ENCODE measurements at places on chromosomes 5 and 9. TPM values are rescaled to one million over a fixed set of nuclear protein-coding genes. Genes with fewer than 3 reads are reported as not detected.

Gene ADAMTS19
- not detected for total RNA-seq

Gene PARP8
- total RNA-seq: 0.28 TPM

DNA sequence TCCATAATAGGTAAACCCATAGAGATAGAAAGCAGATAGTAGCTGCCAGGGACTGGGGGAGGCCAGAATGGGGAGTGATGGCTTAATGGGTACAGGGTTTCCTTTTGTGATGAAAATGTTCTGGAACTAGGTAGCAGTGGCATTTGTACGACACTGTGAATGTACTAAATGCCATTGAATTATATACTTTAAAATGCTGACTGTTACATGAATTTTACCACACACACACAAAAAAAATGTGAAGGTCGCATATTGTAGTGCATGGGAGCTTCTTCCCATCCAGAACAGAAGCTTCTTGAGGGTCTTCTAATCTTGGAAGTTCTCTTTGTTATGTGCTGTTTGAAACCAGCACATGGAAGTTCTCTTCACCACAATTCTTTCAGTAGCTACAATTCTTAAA is 19.9 kb upstream of the ANP32B start:
- DNase-seq: no peak

DNA sequence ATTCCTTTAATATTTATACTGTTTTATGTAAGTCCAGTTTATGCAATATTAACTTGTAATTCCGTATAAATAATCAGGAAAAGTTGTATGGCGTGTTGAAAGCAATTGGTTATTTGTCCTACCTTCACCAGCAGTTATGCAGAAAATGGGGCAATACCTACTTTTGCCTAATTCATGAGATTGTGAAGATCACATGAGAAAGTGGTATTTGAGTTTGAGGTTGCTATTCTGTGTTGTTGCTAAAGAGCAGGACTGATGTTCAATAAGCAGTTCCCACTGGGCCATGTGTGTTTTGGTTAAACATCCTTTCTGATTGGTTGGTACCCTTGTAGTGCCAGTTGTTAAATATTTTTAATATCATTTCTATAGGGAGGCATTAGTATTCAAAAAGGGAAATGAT is 3.2 kb downstream of the TGFBR1 start:
- no peak for DNase-seq

DNA sequence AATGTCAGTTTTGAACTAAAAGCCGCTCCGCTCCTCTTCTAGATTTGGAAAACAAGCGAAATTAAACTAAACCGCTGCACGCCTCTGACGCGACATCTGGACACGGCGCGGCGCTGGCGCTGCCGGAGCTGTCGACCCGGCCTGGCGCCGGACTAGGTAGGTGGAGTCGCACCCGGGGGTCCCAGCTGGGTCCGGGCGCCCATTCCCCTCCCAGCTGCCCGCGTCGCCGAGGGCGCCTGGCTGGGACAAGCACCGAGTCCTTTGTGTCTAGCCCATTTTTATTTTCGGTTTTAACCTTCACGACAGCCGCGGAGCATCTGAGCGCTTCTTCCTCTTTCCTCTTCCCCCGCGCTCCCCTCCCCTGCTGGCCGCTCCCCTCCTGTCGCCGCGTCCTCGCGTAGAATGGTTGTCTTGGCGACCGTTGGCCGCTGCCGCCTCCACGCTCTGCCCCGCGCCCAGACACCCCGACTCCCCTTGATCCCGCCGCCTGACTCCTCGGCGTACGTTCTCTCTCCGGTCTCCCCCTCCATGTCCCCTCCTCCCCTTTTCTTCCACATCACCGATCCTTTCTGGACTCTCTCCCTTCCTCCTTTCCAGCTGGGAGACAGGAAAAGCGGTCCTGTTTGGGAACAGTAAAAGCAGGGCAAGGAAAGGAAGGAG is 545 bp downstream of the CDKN2B-AS1 start:
- no peak for DNase-seq

- no peak for DNase-seq
Observed at GRCh38 chr9:132864691-132865090, 13.4 kb downstream of the AK8 start.

- DNase-seq: no peak
Observed at GRCh38 chr5:881551-881935, 11.1 kb downstream of the BRD9 start.
